ENCODE measurements at places on chromosomes 3 and 15. TPM values are rescaled to one million over a fixed set of nuclear protein-coding genes. Genes with fewer than 3 reads are reported as not detected.

- no peak for DNase-seq
Measured at GRCh38 chr15:101176625-101177024, 75.2 kb downstream of the CHSY1 start.

Gene CHDH
- total RNA-seq, result 15.9 TPM

- DNase-seq, result no peak
Measured at GRCh38 chr3:171199473-171199829, 172.9 kb upstream of the SLC2A2 start.

DNA sequence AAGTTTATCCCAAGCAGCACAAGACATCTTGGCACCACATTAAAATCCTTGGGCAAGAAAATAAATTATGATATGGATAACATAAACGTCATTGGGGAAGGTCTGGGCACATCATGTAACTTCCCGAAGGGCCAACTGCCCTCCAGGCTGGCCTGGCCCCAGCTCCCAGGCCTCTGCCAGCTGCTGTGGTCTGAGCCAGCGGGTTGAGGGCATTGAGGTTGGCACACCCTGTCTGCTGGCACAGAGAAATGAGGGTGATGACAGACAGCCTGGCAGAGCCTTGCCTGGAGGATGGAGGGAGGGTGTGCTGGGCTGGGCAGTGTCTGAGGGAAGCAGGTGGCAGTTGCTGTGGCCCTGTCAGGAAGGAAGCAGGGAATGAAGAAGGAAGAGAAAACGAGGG, 3.3 kb upstream of the RBSN start:
- peak; percentile 21 for DNase-seq

Gene ZIC1
- total RNA-seq, result not detected

GRCh38 chr15:31487811-31488436, 161.3 kb downstream of the KLF13 start:
- DNase-seq, result no peak

Gene GOLGA8O
- not detected for total RNA-seq
